Activated CD4-positive, alpha-beta T cell treated with anti-CD3 and anti-CD28 coated beads for 24 hours (primary cell): ENCODE measurements at places on chromosomes 3 and 15.

DNA sequence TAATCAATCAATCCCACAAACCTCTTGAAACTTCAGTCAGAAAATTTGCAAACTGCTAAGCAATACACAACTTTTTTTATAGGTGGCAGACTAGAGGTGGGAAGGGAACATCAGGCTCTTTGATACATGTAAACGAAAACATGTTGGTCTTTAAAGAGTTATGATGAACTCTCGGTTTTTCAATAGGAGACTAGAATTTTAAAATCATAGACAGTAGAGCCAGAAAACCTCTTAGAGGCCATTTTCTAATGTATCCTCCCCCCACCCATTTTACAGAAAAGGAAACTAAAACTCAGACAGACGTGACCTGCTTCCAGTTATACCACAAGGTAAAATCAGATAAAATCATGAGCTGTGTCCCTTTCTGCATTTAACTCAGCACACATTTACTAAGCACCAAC lies 179.1 kb upstream of the LPP start:
- DNase-seq = no peak

- DNase-seq = no peak
Measured at GRCh38 chr3:52068730-52069129, 12.4 kb upstream of the DUSP7 start.

DNA sequence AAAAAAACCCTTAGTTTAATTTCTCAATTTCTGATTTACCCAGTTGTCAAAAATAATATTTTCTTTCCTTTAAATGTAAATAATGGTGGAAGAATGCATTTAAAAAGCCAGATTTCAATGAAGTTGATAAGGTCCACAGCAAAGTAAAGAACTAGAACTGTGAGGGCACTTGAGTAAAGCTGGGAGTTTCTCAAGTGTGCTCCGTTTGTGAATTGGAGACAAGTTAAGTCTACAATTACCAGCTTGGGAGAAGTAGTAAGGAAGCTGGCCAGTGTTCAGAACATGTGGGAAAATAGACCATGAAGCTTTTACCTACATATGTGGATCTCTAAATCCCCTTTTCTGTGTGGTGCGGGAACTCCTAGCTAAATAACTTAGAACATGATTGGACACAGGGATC lies 239.4 kb downstream of the OXSM start:
- no peak for DNase-seq

GRCh38 chr15:66145726-66146182 lies 107.8 kb downstream of the MEGF11 start:
- no peak for DNase-seq

GRCh38 chr3:122975163-122975923 lies 52.2 kb downstream of the SEMA5B start:
- DNase-seq = no peak

DNA sequence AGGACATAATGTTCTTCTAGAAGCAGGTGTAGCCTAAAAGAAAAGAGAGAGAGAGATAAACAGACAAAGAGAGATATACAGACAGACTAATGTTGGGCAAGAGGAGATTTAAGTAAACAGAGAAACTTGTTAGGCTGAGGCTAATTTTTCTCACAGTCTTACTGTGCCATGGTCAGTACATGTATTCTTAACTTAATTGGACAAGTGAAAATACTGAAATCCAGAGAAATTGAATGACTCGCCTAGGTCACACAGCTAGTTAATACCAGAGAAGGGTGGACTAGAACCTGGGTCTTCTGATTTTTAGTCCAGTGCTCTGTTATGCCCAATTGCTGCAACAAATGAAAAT lies 6.7 kb upstream of the ZNF609 start:
- DNase-seq = no peak

DNA sequence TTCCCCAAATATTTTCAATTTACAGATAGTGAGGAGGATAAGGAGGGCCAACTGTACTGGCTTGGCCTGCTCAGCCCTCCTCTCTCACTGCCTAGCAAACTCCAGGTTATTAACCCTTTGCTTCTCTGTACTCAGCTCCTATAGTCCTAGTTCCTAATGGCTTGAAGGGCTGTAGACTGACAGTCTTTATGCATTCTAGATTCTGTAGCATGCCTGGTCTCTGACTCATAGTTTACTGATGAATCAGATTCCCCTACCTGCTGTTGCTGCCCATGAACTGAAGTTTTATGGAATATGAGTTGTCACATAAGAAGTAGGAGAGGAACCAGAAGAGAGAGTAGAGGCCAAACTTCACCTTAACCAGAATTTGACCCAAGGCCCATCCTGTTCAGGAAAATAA lies 27.1 kb upstream of the MAP3K13 start:
- no peak for DNase-seq

DNA sequence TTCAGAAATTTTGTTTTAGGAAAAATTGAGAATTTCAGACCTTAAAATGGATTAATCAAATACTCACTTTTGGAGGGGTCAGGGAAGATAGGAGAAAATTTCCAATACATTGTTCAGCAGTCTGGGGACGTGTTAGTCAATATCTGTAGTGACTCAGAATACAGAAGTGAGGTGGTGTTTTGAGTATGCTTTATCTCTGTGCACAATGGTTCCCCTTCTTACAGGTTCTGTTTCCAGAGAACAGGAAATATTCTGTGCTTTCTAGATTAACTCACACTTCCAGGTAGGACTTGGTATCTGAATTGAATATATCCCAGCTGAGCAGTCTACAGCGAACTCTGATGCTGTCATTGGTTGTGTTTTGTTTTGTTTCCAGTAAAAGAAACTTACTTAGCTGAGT lies 30.7 kb upstream of the CCDC54 start:
- no peak for DNase-seq

DNA sequence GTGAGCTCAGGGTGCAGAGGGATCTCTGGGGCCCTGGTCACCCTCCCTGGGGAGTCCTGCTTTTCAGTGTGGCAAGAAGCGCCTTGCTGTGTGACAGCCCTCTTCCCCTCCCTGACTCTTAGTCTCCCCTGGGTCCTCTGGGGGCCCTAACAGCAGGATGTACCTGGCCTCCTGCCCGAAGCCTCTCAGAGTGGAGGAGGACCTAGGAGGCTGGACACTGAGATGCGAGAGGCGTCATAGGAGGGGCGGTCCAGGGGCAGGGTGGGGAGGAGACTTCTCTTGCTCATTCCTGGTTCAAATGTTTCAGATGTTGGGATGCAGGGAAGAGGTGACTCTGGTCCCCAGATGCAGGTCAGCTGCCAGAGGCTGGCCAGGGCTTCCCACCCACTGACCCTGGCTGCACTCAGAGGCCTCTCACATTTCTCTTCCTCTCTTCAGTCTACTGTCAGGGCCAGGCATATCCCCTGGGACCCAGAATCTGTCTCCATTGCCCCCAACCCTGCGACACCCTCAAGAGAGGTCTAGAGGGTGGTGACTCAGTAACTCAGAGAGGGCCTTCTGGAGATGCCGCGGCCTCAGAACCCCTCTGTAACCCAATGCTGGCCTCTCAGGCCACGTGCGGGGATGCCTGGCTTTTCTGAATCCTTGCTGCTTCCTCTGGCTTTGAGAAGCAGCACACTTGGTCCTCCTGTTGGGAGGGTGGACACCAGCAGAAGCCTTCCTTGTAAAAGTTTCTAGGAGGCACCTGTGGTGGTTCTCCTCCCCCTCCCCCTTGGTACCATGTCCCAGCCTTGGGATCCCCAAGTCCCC lies 25.9 kb downstream of the SNX33 start:
- DNase-seq = no peak

GRCh38 chr3:15629860-15630597 lies 28.5 kb downstream of the BTD start:
- DNase-seq = no peak

DNA sequence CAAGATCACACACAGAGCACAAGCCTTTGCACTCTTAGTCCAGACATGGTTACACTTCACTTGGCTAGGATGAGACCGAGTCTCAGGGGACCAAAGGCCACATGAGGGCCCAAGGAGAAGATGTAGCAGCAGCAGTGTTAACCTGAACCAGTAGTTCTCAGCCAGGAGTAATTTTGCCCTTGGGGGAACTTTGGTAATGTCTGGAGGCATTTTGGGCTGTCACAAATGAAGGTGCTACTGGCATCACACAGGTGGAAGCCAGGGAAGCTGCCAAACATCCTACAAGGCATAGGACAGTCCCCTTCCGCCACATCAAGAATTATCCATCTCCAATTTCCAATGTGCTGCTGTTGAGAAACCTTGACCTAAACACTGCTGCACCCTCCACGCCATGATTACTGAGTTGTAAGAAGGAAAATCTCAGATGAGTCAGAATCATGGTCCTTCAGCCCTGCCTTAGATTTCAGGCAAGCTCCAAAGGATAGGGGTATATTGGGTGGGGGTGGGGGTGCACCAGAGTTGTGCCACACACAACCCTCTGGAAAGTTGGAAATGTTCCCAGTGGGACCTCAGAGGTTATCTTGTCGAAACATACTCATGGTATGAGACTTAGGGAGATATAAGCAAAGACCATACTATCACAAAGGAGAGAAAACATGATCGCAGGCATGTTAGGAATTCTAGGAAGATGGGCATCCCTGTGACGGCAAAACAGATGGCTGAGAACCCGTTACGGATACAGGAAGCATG lies 36.2 kb downstream of the SEMA5B start:
- DNase-seq = no peak

DNA sequence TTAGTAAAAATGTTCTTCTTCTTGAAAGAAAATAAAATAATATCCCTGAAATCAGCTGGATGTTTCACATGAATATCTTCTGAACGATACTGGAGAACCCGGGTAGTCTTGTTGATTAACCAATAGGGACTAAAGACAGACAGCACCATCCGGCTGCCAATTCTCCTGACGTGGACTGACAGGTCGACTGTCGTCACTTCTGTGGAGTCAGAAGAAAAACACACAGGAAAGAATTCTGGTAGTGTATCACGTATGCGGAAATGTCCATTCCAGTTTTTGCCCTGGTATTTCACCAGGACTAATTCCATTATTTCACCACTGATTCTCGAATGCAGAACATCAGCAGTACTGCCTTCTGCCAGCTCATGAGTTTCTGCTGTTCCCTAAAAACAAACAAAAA lies 144.6 kb downstream of the VPS13C start:
- no peak for DNase-seq

GRCh38 chr3:197507081-197507480 lies 48.7 kb downstream of the BDH1 start:
- DNase-seq = no peak

GRCh38 chr3:33982269-33982798 lies 183.9 kb downstream of the PDCD6IP start:
- DNase-seq = no peak

- DNase-seq = no peak
Measured at GRCh38 chr3:129442486-129442885, 2.5 kb downstream of the IFT122 start.

DNA sequence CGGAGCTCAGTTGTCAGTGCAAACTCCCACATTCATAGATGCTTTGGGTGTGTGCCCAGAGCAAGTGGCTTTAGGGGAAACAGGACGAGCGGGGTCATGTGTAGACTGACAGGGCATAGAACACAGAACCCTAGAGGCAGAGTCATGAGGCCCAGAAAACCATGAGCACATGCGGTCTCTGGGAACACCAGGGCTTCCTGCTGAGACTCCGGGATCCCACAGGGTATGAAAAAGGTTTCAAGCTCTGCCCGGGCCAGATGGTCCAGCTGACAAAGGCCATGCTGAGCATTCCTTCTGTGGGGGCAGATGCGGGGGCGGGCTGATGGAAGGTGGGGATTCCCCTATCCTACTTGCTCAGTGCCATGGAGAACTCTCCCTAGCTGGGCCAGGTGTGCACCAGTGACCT lies 44.8 kb downstream of the ROPN1B start:
- no peak for DNase-seq

DNA sequence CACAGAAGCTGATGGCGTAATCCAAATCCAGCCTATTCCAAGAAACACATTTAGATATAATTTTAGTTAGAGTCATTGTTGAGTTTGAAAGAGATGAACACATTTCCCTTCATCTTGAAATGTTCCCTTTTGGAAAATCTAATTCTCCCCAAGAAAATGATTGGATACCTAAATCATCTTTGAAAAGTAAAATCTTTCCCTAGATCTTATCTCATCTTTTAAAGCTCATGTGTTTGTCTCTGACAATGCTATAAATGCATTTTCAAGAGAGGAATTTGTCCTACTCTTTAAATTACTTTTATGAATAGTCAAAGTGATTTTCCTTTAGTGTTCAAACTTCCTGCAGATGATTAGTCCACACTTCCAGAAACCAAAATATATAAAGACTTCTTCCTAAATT lies 82.6 kb upstream of the CNTN6 start:
- DNase-seq = no peak

DNA sequence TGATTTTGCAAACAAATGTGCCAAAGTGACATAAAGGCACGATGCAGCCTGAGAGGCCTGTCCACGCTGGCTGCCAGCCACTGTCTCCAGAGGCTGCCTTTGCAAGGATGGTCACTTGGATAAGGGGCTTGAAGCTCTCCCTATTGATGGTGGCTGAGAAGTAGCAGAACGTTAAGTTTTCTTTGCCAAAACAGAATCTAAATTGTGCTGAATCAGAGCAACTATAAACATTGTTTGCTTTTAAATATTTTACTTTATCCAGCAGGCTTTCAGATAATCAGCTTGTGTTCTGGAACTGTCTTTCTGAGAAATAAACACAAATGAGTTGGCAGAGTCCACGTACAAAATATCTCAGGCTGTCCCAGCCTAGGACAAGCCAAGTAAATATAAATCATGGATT lies 23.8 kb upstream of the CNBP start:
- DNase-seq = no peak

DNA sequence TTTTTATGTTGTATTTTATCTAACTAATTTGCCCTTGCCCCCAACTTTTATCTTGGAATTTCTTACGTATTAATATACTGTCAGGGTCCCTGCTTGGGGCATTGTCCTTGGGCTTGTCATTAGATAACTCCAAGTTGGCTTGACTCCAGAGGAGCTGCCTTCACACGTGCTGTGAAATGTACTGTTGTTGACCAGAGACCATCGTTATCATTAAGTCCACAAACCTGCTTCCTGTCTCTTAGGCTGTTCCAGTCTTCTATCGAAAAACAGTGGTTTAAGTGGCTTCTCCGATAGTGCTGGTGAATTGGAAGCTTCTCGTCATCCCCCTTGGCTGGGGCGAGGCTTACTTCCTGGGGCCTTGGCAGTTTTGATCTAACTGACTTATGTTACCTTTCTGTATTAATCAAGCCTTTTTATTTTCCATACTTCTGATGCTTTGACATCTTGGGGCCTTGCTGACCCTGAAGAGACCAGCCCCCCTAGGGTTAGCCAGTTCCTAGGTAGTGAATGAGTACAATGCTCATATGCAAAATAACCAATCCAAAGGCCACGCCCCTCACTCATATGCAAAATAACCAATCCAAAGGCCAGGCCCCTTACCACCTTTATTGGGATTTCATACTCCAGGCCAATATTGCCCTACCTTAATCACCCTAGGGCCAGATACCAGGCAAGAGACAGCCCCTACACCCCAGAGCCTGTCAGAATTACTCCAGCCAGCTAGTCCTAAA lies 164.5 kb downstream of the IGF1R start:
- no peak for DNase-seq

DNA sequence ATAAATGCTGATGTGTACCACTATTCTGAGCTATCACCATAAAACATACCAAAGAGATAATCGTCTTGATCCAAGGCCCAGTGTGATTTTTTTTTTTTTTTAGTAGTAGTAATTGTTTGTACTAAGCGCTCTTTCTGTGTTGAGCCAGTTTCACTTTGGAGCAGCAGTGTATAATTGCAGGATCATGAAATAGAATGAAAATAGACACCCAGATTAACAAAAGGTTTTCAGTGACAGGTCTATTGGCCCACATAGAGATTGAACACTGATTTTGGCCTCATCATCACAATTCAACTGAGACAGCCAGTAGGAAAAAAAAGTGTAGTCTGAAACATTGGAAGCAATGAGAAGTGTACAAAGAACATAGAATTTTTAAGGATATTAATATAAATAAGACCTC lies 749.8 kb downstream of the NAALADL2 start:
- no peak for DNase-seq

GRCh38 chr15:58551084-58551763 lies 119.4 kb downstream of the LIPC start:
- DNase-seq = no peak
